ENCODE measurements at places on chromosomes 13 and 19. TPM values are rescaled to one million over a fixed set of nuclear protein-coding genes. Genes with fewer than 3 reads are reported as not detected.
A peak's percentile ranks its signal among the peaks of the same experiment; 100 is the strongest.

The CYP4F11 gene
- total RNA-seq, result not detected

DNA sequence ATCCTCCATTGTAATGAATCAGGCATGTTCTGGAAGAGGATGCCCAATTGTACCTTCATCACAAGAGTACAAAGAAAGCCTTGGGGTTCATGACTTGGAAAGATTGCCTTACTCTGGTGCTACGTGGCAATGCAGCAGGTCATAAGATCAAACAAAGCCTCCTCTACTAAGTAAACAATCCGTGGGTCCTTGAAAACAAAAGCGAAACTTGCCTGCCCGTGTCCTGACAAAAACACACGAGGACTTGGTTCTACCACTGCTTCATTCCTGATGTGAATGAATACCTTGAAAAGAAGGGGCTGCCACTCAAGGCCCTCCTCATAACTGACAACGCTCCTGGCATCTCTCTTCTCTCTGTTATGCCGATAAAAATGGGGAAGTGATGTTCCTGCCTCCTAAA, 18.9 kb downstream of the ZNF563 start:
- peaks cover 11% of the 10 kb centered on the region for H3K36me3 ChIP-seq
- H3K27me3 ChIP-seq, result no peaks in the 10 kb centered on the region
- H3K4me1 ChIP-seq, result no peaks in the 10 kb centered on the region
- H3K4me3 ChIP-seq, result no peak overlapping the region
- no peak for DNase-seq
- H3K27ac ChIP-seq, result no peak overlapping the region

GRCh38 chr13:94550062-94550738, 45.8 kb downstream of the TGDS start:
- H3K27me3 ChIP-seq, result no peaks in the 10 kb centered on the region
- no peak for DNase-seq
- peaks cover 17% of the 10 kb centered on the region for H3K4me1 ChIP-seq
- H3K4me3 ChIP-seq, result peak overlapping the region; percentile 84
- peak overlapping the region; percentile 99 for H3K27ac ChIP-seq

The TMEM147 gene
- 103 TPM for total RNA-seq

DNA sequence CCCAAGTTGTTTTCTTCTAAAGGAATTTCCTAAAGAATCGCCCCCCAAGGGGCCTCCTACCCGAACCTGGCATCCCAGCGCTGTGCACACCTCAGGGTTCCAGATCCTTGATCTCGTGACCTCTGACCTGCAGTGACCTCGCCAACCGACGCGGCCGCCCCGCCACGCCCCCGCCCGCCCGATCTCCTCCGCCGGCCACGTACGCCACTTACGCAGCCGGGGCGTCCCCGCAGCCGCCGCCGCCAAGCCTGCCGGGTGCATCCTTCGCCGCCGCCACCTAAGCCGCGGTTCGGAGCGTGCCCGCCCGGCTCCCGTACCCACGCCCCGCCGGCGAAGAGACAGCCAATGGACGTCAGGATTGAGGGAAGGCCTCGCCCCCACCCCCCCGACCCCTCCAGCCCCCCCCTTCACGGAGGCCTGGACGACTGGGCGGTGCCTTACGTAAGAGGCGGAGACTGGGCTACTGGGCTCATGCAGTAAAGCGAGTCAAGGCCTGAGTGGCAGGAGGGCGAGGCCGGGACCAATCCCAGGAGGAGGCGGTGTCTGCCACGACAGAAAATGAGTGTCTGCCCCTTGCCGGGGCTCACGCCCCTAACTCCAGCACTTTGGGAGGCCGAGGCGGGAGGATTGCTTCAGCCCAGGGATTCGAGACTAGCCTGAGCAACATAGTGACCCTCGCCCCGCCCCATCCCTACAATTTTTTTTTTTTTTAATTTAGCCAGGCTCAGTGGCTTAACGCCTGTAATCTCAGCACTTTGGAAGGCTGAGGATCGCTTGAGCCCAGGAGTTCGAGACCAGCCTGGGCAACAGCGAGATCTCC, at the start of gene YIF1B:
YIF1B (minus strand) TSS at position 291 of the 820 bp plus-strand sequence; CDS start at position 261, 30 bp downstream.
- DNase-seq, result peak; percentile 92
- H3K4me3 ChIP-seq, result peak within 1 kb of the TSS; percentile 71
- no peaks in the 10 kb centered on the region for H3K36me3 ChIP-seq
- H3K27me3 ChIP-seq, result no peaks in the 10 kb centered on the region

DNA sequence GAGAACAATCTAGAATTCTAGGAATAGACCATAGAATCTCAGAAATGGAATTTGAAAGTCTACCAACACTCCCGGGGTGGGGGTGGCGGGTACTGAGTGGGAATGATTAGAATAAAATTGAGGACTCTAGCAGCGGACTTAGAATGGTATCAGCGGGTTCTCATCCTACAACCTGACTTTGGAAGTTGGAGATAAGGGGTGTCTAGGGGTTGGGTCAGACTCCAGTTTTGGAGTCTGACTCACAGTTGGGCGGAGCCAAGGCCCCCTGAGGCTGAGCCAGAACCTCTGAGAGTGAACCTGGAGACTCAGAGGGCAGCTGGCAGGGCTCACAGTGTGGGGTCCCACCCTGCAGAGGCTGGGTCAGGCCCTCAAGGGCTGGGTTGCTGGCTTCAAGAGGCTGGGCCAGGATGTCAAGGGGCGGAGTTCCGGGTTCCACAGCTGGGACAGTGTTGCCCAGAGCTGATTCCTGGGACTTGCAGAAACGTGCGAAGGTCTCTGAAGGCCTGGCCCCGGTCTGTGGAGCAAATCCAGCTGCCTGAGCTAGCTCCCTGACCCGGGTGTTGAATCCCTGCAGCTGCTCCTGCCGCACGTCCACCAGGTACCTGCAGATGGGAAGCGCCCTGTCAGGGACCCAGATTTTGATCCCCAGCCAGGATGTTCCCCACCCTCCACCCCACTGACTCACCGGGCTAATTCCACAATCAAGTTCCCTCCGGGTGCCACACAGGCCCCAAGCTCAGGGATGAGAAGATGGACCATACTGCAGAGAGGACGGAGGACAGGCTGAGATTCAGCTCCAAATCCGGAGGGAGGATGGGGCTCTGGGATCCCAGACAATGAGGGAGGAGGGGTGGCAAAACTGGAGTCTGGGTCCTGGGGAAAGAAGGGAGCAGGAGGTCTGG, 1.6 kb upstream of the TNNI3 start:
- no peaks in the 10 kb centered on the region for H3K27me3 ChIP-seq
- H3K27ac ChIP-seq, result no peak overlapping the region
- H3K36me3 ChIP-seq, result no peaks in the 10 kb centered on the region
- peaks cover 33% of the 10 kb centered on the region for H3K4me1 ChIP-seq
- no peak overlapping the region for H3K4me3 ChIP-seq
- no peak for DNase-seq

The KLK7 gene
- 7.6 TPM for total RNA-seq

GRCh38 chr19:46880431-46880830, 19.6 kb downstream of the ARHGAP35 start:
- no peaks in the 10 kb centered on the region for H3K27me3 ChIP-seq
- no peaks in the 10 kb centered on the region for H3K36me3 ChIP-seq
- H3K27ac ChIP-seq, result no peak overlapping the region
- no peaks in the 10 kb centered on the region for H3K4me1 ChIP-seq
- DNase-seq, result no peak
- H3K4me3 ChIP-seq, result no peak overlapping the region

- H3K4me1 ChIP-seq, result no peaks in the 10 kb centered on the region
- no peak overlapping the region for H3K27ac ChIP-seq
- no peak for DNase-seq
- H3K36me3 ChIP-seq, result no peaks in the 10 kb centered on the region
- no peak overlapping the region for H3K4me3 ChIP-seq
Observed at GRCh38 chr13:50826035-50826434, 17.5 kb downstream of the DLEU7 start.

DNA sequence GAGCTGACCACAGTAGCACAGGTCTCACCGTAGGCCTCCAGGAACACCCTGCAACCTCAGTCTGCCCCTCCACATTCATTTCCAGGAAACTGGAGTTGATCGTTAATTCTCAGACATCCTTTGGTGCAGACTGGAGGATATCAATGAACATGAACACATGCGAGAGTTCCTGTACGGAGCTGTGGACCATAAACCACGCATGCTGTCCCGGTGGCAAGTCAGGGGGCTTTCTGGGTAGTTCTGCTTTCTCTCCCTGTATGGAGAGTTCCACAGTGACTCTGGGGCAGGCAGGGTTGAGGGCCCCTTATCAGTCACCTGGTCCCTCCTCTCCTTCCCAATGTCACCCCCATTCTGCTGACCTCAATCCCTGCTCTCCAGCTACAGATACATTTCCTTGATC, 55.5 kb upstream of the URI1 start:
- no peak overlapping the region for H3K4me3 ChIP-seq
- no peaks in the 10 kb centered on the region for H3K4me1 ChIP-seq
- no peaks in the 10 kb centered on the region for H3K36me3 ChIP-seq
- DNase-seq, result no peak
- H3K27ac ChIP-seq, result no peak overlapping the region
- no peaks in the 10 kb centered on the region for H3K27me3 ChIP-seq

The GIPC3 gene
- total RNA-seq, result 2.4 TPM

The PCP2 gene
- not detected for total RNA-seq

The OR10H1 gene
- not detected for total RNA-seq

- DNase-seq, result no peak
- H3K4me1 ChIP-seq, result no peaks in the 10 kb centered on the region
- H3K27ac ChIP-seq, result no peak overlapping the region
- H3K27me3 ChIP-seq, result no peaks in the 10 kb centered on the region
- no peaks in the 10 kb centered on the region for H3K36me3 ChIP-seq
Observed at GRCh38 chr13:112723771-112724170, 33.9 kb downstream of the ATP11A start.

The ZNF793 gene
- total RNA-seq, result 4.7 TPM

The PIK3R2 gene
- 38.1 TPM for total RNA-seq

The GARIN5A gene
- total RNA-seq, result not detected

The KCNJ14 gene
- total RNA-seq, result 0.44 TPM

DNA sequence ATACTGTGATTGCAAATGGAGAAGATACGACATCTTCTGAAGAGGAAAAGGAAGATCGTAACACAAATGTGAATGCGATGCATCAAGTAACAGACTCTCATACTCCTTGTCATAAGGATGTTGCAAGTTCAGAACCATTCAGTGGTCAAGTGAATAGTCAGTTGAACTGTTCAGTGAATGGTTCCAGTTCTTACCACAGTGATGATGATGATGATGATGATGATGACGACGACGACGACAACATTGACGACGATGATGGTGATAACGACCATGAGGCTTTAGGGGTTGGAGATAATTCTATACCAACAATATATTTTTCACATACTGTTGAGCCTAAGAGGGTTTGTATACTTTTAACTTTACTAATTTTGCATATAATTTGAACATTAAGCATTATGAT, 67.0 kb downstream of the URI1 start:
- no peak overlapping the region for H3K27ac ChIP-seq
- no peak for DNase-seq
- no peak overlapping the region for H3K4me3 ChIP-seq
- H3K36me3 ChIP-seq, result no peaks in the 10 kb centered on the region

DNA sequence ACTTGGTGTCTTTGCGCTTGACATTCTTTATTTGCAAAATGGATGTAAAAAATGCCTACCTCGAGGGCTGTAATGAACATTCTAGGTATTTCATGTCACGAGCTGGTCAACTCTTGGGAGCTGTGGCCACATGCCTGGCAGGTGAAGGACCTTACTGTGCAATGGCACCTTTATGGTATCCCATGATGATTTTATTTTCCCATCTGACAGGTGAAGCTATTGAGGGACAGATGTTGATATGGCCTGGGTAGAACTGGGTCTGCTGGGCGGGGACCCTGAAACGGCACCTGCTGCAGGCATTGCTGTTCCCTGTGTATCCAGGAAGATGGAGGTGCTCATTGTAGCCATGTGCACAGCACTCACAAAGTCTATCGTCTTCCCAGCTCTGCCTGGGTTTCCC, 332.2 kb downstream of the TEX29 start:
- H3K4me1 ChIP-seq, result no peaks in the 10 kb centered on the region
- H3K4me3 ChIP-seq, result no peak overlapping the region
- DNase-seq, result no peak

The VMAC gene
- total RNA-seq, result 8.3 TPM

GRCh38 chr19:51887522-51888498, at the start of gene ZNF577:
Gene ZNF577 (minus strand): TSS chr19:51887951. CDS start chr19:51880382, 7,569 bp downstream.
- peak within 1 kb of the TSS; percentile 73 for H3K27ac ChIP-seq
- DNase-seq, result peak; percentile 75
- H3K27me3 ChIP-seq, result no peaks in the 10 kb centered on the region
- H3K36me3 ChIP-seq, result peaks cover 71% of the 10 kb centered on the region

GRCh38 chr13:109773276-109773675, 13.1 kb downstream of the IRS2 start:
- DNase-seq, result no peak
- no peak overlapping the region for H3K27ac ChIP-seq
- peaks cover 8% of the 10 kb centered on the region for H3K4me1 ChIP-seq
- peaks cover 28% of the 10 kb centered on the region for H3K36me3 ChIP-seq
- no peak overlapping the region for H3K4me3 ChIP-seq
- H3K27me3 ChIP-seq, result no peaks in the 10 kb centered on the region

The TNFRSF19 gene
- 20.6 TPM for total RNA-seq

DNA sequence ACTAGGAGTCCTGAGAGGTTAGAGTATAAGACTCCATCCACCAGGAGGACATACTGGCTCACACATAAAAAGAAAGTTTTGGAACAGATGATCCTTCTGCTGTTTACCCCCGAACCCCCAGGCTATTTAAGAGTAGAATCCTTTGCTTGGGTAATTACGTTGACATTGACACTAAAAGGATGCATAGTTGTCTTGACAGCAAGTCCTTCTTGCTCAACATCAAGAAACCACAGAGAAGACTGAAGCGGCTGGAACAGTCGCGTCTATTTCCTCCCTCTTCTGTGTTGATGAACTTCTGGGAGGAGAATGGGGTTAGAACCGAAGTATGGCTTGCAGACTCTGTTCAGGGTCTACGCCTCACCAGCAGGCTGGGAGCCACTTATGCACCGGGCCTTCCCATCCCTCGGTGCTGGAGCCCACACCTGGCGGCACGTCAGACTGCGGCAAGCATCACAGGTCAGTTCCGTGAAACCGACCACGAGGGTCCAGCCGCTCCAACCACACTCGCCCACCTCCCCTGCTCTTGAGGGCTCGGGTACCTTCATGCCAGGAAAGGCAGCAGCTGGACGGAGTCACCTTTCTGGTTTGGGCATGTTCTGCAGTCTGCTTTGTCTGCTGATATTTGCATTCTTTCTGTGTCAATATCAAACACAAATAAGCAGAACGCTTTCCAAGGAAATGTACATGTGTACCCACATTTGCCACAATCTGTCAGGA, 42.4 kb upstream of the RANBP3 start:
- H3K27me3 ChIP-seq, result no peaks in the 10 kb centered on the region
- no peak for DNase-seq
- peaks cover 11% of the 10 kb centered on the region for H3K36me3 ChIP-seq
- H3K4me1 ChIP-seq, result no peaks in the 10 kb centered on the region

The GPR183 gene
- 11.2 TPM for total RNA-seq

The LGALS14 gene
- not detected for total RNA-seq

DNA sequence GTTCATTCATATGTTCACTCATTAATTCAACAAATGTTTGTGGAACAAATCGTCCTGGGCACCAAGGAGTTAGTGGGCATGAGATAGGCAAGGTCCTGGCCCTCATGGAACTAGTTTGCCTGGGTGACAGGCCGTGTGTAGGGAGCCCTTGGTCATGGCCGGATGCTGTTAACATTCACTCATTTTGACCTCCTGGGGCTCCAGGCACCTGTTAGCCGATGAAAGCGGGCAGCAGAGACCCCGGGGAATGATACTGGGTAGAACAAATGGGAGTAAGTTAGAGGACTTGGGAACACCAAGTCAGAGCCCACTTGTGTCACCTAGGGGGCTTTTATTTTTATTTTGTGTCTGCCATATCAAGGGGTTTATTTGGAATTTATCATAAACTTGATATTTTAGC, 6.6 kb downstream of the MED25 start:
- H3K4me1 ChIP-seq, result no peaks in the 10 kb centered on the region
- H3K4me3 ChIP-seq, result no peak overlapping the region
- no peak for DNase-seq
- no peaks in the 10 kb centered on the region for H3K36me3 ChIP-seq
- H3K27ac ChIP-seq, result no peak overlapping the region

GRCh38 chr19:13681509-13681908, 82.8 kb upstream of the MRI1 start:
- no peak overlapping the region for H3K27ac ChIP-seq
- H3K36me3 ChIP-seq, result no peaks in the 10 kb centered on the region
- DNase-seq, result no peak
- no peaks in the 10 kb centered on the region for H3K27me3 ChIP-seq
- no peaks in the 10 kb centered on the region for H3K4me1 ChIP-seq
